ENCODE measurements at places on chromosomes 3 and 15.
A peak's percentile ranks its signal among the peaks of the same experiment; 100 is the strongest.

GRCh38 chr3:177041021-177041729 is 156.1 kb downstream of the TBL1XR1 start:
- DNase-seq = no peak

DNA sequence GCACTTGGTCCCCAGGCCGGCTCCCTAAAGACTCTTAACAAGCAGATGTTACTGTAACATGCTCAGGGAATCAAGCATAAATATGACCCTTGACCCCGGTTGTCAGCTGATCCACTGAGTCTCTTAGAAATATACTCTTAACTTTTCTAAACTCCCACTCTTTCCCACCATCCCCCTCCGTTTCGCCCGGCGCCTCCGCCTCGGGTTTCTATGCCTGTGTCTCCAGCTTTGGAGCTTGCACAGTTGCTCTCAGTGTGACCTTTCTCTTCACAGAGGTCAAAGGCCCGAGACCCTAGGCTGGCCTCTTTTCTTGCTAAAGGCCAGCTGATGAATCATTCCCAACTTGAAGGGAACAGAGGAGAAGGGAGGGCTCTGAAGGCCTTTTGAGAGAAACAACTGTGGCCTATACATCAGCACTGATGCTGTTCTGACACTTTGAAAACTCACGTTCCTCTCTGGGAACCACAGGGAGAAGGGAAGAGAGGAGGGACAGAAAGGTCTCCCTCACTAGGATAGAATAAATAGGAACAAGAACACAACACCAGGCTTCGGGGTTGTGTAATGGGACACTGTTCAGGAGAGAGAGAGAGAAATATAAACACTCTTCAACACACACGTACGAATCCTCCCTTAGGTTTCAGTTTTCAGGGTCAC is 484.5 kb upstream of the NR2F2 start:
- no peak for DNase-seq

DNA sequence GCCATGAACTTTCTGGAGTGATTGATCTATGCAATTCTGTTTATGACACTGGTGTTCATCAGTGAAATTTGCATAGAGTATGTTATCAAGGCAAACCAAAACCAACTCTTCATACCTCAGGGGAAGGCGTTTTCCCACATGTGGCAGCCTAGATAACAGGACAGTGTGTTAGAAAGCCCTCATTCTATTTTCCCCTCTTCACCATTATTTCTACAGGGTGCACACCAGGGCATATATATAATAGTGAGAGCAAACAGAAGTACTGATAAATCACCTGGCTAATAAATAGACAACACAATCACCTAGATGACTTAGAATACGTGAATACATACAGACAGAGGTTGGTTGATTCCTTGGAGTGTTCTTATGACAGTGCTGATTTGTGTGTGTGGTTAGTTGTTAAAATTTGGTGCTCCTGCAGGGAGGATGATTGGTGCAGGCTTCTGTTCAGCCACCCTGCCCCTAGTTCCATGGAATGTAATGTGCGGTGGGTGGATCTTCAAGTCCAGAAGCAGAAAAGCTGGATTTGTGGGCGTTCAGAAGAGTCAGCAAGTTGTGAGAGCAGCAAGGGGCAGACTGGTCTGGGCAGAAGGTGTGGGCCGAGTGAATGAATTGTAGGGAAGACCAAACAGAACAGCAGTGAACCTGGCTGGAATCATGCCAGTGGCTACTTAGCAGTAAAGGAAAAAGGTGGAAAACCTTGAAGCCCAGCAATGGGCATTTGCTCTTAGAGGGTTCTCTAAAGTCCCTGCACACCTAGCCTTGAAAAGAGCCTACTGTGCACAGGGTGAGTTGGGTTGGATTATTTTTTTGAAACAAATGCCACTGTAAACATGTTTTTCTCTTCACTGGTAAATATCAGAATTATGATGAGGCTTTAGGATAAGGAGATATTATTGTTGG is 11.7 kb upstream of the RARRES1 start:
- DNase-seq = no peak

DNA sequence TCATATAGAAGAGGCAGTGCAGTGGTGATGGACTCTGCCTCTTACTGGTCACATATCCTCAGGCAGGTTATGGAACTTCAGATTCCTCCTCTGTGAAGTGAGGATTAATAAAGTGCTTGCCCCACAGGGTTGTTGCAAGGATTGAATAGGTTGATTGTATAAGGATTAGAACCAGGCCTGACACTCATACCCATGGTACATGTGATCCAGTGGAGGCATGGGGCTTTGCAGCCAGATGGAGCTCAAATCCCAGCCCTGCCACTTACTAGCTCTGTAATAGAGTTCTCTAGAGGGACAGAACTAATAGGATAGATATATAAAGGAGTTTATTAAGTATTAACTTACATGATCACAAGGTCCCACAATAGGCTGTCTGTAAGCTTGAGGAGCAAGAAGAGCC is 184.6 kb upstream of the EIF1B start:
- no peak for DNase-seq

DNA sequence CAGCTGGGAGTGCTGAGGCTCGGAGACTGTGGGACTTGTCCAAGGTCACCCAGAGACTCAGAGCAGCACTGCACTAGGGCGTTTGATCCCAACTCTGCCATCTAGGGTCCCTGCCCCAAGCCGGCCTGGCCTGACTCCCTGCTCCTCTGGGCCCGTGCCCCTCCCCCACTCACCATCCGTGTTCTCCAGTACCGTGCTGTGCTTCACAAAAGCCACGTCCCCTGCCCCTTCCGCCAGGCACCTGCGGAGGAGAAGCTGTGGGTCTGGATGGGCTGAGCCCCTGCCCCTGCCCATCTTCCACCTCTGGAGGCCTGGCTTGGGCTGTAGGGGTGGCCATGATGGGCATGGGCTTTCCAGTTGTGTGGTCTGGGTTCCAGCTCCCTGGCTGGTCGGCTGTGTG is 8.4 kb downstream of the MELTF start:
- no peak for DNase-seq

- DNase-seq = no peak
These were observed 8.5 kb upstream of the ANPEP start for GRCh38 chr15:89822951-89823711.

DNA sequence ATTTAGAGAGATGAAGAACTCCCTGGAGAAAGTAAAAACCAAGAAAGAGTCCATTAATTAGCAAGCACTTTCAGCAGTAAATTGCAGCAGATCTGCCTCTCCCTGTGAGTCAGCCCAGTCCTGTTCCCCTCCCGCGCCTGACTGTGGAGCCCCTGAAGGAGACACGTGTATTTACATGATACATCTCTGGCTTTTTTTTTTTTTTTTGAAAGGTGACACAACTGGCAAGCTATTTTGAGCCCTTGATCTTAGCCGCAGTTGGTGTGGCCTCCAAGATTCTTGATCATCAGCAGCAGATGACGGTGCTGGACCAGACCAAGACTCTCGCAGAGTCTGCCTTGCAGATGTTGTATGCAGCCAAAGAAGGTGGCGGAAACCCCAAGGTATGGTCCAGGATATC is 271.8 kb upstream of the TPM1 start:
- DNase-seq = no peak

GRCh38 chr3:174957081-174957480 is 97.9 kb downstream of the NAALADL2 start:
- DNase-seq = no peak

- DNase-seq = no peak
These were observed 113.8 kb downstream of the AKAP13 start for GRCh38 chr15:85494048-85494777.

GRCh38 chr3:139111392-139112229 is 66.9 kb upstream of the PRR23C start:
- peak; percentile 55 for DNase-seq

DNA sequence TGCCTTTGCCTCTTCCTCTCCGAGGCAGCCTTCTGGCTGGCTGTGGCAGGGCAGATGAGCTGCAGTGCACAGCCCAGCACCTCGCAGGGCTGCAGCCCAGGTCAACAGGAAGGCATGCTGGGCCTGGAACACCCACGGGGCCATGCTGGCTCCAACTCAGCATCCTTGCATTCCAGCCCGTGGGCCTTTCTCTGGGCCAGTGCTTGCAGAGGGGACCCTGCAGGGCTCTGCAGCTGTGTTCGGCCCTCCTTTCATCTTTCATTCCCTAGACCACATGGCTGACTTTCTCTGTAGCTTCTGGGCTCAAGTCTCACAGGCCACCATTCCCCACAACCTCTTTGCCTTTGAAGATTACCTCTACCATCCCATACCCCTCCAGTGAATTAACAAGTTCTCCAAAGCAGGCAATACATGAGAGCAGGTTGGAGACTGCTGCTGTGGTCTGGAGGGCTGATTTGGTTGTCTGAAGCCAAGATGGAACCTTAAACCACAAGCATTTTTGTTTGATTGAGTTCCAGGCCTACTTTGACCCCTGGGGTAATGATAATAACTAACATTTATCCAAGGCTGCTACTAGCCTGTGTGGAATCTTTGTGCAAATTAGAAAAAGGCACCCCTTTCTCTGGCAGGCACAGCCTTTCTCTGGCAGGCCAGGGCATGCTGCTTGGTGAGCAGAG is 5.9 kb downstream of the FAM131A start:
- no peak for DNase-seq
